ENCODE measurements at places on chromosomes 12 and 14.

DNA sequence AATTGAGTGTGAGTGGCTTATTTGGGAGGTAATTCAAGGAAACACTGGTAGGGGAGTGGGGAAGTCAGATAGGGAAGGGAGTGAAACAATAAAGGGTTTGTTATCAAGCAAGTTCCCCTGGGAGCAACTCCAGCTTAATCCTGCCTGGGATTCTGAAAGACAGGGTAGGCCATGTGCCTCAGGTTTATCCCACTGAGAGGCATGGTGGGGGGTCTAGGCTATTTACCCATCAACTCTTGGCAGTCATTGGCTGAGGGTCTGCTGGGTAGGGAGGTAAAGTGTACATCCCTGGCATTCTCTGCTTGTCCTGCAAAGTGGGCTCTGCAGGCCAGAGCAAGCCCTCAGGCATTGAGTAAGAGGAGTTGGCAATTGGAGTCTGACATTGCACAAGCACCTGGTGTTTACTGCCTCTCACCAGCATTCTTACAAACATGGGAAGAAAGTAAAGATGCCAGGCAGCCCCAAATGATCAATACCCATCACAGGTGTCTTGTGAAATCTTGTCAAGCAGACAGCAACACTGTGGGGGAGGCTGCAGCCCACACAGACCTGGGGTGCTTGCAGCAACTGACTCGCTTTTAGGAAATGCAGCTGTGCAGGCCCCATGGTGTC is 169.3 kb downstream of the KTN1 start:
- no peak for DNase-seq

DNA sequence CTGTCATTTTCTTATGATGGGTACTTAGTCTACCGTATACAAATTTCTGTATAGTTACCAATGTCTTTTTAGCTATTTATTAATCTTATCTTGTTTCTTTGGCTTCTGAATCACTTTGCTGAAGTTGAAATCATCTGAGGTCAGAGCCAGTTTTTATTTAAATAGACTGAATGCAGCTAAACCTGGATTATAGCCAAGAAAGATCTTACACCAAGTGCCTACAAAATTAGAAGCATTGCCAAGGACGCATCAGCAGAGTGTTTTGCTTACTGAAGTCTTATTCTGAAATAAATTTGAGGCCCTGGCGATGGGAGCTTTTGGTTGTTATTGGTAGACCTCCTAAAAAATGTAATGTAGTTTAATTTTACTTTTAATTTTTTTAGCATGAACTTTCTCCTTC is 128.2 kb downstream of the RGS6 start:
- DNase-seq = no peak

- DNase-seq = no peak
Measured at GRCh38 chr12:128790221-128790620, 33.5 kb downstream of the SLC15A4 start.

GRCh38 chr14:101733211-101733610 is 28.3 kb upstream of the PPP2R5C start:
- DNase-seq = no peak

DNA sequence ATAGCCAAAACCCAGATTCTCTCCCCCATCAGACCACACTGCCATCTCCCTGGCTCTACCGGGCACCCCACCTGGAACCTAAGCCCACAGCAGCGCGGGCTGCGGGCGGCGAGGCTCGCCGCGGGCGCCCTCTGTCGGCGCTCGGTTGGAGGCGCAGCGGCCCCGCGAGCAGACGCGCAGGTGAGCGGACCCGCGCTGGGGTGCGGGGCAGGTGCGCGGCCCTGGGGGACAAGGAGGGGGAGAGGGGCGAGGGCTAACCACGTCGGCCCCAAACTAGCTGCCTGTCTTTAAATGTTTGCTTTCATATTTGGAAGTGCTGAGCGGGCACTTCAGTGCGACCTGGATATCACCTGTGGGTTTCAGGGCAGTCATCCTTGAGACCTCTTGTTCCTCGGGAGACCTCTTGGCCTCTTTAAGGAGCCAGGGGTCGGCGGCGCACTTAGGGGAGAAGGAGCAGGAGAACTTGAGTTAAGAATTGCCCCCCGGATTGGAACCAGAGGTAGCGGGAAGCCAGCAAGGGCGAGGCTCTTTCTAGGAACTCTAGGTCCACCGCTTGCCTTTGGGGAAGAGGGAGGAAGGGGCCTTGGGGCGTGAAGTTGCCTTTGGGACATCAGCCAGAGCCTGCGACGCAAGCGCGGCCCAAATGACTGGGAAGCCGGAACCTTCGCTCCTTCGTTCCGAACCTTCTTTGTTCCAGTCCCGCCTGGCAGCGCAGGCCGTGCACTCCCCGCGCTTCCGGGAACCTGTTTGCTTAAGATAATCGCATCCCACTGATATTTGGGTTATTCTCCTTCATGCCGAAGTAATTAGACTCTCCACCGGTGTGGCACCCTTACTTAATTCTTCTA is 78.7 kb downstream of the NEDD1 start:
- peak; percentile 32 for DNase-seq

- no peak for DNase-seq
Measured at GRCh38 chr12:8014836-8015235, 17.7 kb upstream of the FOXJ2 start.

- no peak for DNase-seq
Measured at GRCh38 chr12:26750531-26751175, 82.3 kb downstream of the ITPR2 start.

DNA sequence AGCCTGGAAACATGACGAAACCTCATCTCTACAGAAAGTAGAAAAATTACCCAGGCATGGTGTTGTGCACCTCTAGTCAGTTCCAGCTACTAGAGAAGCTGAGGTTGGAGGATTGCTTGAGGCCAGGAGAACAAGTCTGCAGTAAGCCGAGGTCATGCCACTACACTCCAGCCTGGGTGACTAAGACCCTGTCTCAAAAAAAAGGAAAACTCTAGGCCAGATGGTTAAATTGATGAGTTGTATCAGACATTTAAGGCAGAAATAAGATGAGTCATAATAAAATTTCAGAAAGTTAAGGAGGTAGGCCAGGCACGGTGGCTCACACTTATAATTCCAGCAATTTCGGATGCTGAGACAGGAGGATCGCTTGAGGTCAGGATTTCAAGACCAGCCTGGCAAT is 10.7 kb downstream of the EIF2S1 start:
- no peak for DNase-seq

DNA sequence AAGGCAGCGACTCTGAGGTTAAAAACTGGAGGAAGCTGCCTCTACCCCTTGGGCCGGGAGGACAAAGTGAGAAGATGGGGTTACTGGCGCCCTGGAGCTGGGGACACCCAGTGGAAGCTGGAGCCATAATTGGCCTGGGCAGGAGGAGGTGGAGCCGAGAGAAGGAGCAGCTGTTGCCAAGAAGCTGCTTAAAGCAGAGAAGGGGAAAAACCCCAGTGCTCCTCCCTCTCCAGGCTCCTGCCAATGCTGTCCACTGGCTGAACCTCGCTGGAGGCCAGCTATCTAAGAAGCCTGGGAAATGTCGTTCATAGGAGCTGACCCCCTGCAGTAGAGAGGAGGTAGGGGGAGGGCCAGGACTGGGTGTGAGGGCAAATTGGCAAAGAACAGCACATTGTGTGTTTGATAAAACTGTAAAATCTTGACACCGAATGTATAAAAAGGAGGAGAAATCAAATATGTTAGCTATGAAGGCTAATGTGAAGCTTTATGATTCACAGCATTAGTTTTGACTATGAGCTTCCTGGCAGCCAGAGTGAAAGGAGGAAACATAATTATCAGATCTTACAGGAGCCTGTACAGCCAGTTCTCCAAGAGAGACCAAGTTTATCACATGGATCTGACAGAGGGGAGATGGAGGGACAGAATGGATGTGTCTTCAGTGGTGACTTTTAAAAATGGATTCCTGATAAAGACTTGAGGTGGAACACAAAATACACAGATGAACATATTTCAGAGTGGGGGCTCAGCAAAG is 9.5 kb downstream of the HHIPL1 start:
- DNase-seq = no peak

DNA sequence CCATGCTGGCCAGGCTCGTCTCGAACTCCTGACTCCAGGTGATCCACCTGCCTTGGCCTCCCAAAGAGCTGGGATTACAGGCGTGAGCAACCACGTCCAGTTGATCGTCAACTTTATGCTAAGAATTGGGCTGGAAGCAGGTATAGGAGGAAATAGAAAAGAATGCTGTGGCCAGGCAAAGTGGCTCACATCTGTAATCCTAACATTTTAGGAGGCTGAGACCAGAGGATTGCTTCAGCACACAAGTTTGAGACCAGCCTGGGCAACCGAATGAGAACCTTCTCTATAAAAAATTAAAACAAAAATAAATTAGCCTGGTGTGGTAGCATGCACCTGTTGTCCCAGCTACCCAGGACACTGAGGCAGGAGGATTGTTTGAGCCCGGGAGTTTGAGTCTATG is 37.1 kb upstream of the SNX6 start:
- DNase-seq = no peak

DNA sequence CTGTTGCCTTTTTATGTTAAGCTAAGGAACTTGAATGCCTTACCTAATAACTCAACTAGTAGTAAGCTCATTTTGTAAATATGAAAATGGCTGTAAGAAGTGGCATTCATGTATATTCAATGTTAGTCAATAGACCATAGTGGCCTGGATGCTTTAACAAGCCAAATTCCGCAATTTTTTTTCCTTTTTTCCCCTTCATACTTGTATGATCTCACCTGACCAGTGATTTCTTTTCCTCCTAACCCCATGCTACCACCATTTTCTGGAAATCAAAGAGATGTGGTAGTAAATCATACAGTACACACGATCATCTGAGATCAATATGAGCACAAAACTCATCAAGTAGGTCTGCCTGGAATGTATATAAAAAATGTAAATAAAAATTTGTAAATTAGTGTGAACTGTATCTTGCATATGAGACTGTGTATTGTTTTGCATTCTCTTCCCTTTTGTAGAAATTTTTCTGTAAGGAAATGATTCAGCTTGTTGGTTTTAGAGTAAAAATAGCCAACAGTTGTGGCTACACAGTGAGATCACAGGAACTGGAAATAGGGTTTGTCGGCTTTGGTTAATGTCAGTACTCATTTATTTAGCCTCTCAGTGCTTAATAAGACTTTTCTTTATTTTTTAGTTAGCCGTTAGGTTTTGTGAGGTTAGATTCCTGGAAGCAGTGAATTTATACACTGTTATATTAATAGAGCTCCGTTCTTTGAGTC is 62.5 kb downstream of the ETNK1 start:
- no peak for DNase-seq

GRCh38 chr12:47824198-47824597 is 4.5 kb upstream of the HDAC7 start:
- no peak for DNase-seq

GRCh38 chr14:94942601-94943000 is 172.7 kb upstream of the GSC start:
- DNase-seq = no peak

- no peak for DNase-seq
Measured at GRCh38 chr14:77791225-77791600, 8.7 kb upstream of the ADCK1 start.

GRCh38 chr14:63659726-63660125 is 18.1 kb upstream of the WDR89 start:
- no peak for DNase-seq

DNA sequence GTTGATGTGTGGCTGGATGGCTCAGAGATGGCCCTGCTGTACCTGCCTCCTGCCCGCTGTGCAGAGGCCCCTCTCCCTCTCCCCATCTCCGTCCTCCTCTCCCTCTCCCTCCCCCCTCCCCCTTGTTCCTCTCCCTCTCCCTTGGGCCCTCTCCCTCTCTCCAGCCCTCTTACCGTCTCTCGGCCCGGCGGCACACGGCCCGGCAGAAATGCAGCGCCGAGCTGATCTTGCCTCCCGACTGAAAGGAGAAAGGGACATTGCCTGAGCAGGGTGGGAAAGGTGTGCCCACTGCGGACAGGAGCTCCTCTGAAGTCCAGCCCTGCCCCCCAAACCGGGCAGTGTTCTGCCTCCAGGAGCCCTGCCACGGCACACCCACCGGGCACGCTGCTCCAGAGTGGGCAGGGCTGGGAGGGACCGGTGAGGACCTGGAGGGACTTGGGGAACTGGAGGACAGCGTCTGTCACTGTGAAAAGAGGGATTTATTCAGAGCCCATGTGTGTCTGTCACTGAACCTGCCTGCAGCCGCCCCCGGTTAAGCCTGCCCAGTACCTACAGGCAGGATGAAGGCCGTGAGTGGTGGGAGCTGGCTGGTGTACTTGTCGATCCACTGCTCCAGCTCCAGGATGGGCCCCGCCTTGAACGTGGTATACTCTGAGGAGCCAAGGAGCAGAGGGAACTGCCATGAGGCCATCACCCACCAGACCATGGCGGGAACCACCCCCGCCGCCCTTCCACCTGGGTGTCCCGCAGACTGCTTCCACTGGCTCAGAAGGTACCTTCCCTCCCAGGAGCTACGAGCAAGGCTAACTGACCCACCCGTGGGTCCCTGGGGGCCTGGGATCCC is 12.2 kb downstream of the MMAB start:
- DNase-seq = no peak

DNA sequence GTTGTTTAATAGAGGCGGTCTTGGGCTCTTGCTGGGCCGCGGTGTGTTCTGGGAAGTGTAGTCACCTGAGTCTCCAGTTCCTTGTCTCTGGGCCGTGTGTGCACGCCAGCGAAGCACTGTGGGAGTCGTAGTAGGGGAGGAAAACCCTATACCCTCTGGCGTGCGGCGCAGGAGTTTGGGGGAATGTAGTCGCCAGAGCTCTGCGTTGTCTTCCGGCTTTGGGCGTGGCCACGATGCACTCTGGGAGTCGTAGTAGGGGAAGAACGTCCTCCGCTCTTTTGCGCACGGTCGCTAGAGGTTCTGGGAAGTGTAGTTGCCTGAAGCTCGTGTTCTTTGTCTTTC is 726 bp upstream of the ZNF140 start:
- DNase-seq = peak; percentile 99

GRCh38 chr14:69475194-69475818 is 9.2 kb upstream of the PLEKHD1 start:
- no peak for DNase-seq

- no peak for DNase-seq
Measured at GRCh38 chr12:67757651-67758050, 109.1 kb downstream of the DYRK2 start.

DNA sequence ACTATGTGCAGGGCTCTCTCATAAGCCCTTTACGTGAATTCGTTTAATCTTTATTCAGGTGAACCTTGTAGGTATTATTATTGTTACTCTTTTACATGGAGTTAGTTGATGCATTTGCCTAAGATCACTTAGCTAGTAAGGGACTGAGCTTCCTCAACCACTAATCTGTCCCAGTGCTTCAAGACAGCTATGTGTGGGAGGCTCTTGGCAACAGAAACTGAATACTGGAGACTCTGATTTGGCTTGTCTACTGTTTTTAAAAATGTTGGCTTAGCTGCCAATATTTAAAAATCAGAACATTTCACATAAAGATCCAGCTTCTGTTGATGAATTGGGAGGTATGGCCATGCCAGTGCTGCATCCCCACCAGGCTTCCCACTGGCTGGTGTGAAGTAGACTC is 6.8 kb downstream of the KNTC1 start:
- DNase-seq = no peak

Measured in NCI-H2081 treated with DMSO at 0.1 percent for 48 hours (cell line).